ENCODE measurements at places on chromosomes 7 and 10.
A peak's percentile ranks its signal among the peaks of the same experiment; 100 is the strongest.

DNA sequence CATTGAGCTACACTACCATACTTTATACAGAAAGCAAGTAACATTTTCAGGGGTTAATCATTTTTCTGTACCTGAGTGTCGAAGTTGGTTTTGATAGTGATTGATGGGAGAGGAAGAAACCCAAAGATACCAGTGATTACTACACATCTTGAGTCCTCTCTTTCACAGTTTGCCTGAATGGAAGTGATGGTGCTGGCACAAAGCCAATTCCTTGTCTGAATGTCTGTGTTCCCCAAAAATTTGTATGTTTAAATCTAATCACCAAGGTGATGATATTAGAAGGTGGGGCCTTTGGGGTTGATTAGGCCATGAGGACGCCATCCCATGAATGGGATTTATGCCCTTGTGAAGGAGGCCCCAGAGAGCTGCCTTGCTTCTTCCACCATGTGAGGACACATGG lies 696.9 kb upstream of the ANKRD30A start:
- DNase-seq, result no peak

- DNase-seq, result no peak
Observed at GRCh38 chr7:39085590-39086049, 107.9 kb downstream of the POU6F2 start.

DNA sequence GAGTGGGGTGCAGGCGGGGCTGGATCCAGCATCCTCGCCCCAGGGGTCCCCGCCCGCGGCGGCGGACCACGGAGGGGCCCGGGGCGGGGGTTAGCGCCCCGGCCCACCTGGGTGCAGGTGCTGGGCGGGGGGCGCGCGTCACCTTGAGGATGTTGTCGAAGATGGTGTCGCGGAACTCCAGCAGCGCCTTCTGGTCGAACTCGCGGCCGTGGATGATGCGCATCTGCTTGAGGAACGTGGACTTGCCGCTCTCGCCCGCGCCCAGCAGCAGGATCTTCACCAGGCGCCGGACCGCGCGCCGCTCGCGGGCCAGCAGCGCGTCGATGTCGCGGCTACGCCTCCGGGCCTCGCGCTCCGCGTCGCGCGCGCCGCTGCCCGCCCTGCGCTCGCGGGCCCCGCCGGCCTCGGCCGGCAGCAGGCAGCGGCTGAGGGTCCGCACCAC lies 376 bp downstream of the GNA12 start:
- DNase-seq, result no peak

DNA sequence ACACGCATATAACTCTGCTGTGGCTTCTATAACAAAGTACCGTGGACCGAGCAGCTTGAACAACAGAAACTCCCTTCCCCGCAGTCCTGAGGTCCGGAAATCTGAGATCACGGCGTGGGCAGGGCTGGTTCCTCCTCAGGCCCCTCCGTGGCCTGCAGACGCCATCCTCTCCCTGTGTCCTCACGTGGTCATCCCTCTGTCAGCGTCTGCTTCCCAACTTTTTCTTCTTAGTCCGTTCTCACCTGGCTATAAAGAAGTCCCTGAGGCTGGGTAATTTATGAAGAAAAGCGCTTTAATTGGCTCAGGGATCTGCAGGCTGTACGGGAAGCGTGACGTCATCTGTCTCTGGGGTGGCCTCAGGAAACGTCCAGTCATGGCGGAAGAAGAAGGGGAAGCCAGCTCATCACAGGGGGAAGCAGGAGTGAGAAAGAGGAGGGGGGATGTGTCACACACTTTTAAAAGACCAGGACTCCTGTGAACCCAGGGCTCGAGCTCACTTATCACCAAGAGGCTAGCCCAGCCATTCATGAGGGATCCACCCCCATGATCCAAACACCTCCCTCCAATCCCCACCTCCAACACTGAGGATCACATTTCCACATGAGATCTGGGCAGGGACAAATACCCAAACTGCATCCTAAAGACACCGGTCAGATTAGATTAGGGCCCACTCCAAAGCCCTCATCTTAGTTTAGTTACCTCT lies 91.2 kb upstream of the INSIG1 start:
- DNase-seq, result peak; percentile 72

DNA sequence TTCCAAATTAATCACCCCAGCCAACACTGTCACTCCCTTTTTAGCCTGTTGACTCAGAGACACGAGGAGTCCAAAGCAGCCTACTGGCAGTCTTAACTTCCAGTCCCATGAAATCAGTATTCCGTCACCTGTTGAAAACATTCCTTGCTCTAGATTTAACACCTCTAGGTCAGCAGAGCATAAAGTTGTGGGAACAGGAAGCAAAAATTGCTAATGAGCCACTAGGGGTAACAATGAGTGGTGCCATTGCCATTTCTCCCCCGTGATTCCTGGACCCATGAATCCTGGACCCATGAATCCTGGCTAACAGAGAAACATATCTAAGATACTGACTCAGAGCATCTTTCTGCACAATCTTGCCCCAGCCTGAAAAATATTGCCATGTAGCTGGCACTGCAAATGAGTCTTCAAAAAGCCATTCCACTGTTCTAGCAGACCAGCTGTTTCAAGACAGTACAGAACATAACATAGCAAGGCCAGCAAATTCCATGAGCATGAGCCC lies 252.7 kb upstream of the PTER start:
- DNase-seq, result no peak

GRCh38 chr7:1761097-1761496 lies 91.0 kb downstream of the ELFN1 start:
- DNase-seq, result no peak

- peak; percentile 44 for DNase-seq
Observed at GRCh38 chr10:62166331-62167131, 102.1 kb downstream of the RTKN2 start.

DNA sequence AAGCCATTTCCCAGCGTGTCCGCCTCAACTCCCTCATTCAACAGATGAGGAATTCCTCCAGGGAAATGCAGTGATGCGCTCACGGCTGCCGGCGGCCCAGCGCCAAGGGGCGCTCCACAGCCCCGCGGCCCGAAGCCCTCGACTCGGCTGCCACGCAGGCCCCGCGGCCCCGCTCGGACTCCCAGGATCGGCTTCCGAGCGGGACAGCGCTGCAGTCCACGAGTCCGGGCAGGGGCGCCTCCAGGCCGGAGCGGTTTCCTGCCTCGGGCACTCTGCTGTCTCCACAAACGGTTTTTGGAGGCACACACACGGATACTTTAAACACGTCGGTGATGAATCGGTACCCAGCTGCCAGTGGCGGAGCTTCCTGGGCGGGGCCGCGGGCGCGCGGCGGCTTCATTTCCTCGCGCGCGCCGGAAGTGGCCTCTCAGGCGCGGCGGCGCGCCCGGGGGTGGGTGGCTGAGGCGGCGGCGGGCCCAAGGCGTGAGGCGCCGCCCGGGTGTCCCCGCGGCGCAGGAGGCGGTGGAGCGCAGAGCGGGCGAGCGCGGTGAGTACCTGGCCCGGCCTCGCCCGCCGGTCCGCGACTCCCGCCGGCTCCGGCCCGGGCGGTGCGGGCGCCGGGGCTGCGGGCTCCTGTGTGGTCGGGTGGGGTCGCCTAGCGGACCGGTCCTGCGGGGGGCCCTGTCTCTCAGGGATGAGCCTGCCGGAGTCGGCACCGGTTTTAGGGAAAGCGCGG lies at the start of gene CSGALNACT2:
TSS of gene CSGALNACT2 (plus strand) at position 425 of the 736 bp plus-strand sequence. CDS start 16,705 bp downstream, outside the sequence.
- DNase-seq, result peak; percentile 95

DNA sequence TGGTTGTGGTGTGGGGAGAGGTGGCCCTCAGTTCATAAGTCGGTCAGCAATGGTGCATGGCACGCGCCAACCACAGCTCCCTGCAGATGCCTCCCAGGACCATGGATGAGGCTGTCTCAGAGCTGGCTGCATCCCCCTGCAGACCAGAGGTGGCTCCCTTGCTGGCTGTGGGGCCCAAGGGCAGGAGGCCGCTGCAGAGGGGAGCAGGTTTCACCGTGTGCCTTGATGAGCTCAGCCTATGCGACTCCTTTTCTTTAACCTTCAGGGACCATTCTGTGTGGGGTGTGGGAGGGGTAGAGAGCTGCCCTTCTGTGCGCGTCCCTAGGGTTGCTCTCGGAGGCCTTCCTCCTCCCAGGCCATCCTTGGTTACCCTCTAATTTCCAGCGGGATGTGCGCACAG lies 152.4 kb downstream of the ACTR3B start:
- DNase-seq, result no peak
